WTC11 (cell line): ENCODE measurements at places on chromosomes 3 and 15. TPM values are rescaled to one million over a fixed set of nuclear protein-coding genes. Genes with fewer than 3 reads are reported as not detected.

The POC1A gene
- total RNA-seq: 31.3 to 36.2 TPM (median 34.9 TPM) in 3 replicates

The CRABP1 gene
- total RNA-seq: 374 to 444 TPM (median 377 TPM) in 3 replicates

The SLCO2A1 gene
- 2.3 to 3.3 TPM (median 3.3 TPM) in 3 replicates for total RNA-seq

DNA sequence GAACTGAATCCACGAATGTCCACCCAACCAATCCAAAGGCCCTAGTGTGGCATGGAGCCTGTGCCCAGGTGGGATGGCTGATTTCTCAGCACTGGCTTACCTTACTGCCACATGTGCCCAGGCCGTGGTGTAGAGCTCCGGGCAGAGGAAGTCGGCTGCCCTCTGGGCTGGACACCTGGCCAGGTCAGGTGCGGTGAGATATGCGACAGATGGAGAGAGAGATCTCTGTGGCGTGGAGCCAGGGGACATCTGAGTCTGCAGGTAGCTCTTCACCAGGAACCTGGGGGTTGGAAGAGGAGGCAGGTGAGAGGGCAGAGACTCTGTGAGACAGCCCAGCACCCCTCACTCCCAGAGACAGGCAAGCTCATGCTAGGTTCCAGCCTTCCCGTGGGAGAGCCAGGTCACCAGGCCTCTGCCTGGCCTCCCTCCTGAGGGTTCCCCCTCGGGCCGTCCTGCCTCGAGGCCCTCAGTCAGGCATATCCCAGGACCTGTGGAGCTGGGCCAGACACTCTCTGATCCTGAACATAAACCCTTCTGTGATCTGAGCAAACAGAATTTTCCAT is 12.6 kb downstream of the ACOX2 start:
- peaks cover 44% of the 10 kb centered on the region for H3K4me1 ChIP-seq
- no peak for DNase-seq
- H3K36me3 ChIP-seq: no peaks in the 10 kb centered on the region
- H3K27me3 ChIP-seq: no peaks in the 10 kb centered on the region; the same call in 1 of the 2 replicates
- H3K27ac ChIP-seq: no peak overlapping the region
- no peak overlapping the region for H3K4me3 ChIP-seq

DNA sequence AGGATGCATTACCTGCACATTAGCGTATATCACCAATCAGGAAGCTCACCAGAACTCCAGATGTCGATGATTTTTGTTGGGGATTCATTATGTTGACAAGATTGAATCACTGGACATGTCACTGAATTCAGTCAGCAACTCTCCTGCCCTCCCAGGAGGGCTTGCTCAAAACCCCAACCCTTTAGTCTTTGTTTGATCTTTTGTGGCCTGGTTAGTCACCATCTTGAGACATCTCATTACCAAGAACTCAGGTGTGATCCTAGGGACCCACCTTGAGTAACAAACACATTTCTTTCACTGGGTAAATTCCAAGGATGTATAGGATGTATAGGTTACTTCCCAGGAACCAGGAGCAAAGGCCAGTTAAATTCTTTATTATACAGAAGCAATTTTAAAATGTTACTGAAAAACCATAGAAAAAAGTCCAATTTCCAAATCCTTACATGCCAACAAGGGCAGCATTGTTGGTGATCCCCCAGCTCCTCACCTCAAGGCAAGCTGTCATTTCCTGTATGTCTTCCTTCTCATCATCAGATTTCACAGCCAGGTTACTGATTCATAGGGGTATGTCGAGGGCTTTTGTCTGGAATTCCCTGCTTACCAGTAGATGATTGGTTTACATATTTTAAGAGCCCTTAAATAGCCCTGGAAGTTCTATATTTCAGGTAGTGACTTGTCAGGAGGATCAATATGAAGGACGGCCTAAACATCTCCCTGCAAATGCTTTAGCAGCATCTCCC is 11.7 kb downstream of the SNRPN start:
- H3K27ac ChIP-seq: peak overlapping the region; percentile 55; the same call in 1 of the 2 replicates
- H3K4me1 ChIP-seq: peaks cover 43% of the 10 kb centered on the region
- DNase-seq: no peak
- no peak overlapping the region for H3K4me3 ChIP-seq

- H3K4me1 ChIP-seq: peaks cover 55% of the 10 kb centered on the region
- H3K27ac ChIP-seq: peak overlapping the region; percentile 73
- DNase-seq: peak; percentile 40
- H3K4me3 ChIP-seq: no peak overlapping the region
- H3K27me3 ChIP-seq: no peaks in the 10 kb centered on the region
Observed at GRCh38 chr3:11600501-11601282, 43.0 kb downstream of the VGLL4 start.

- no peak overlapping the region for H3K27ac ChIP-seq
- H3K27me3 ChIP-seq: no peaks in the 10 kb centered on the region
- H3K4me3 ChIP-seq: no peak overlapping the region
Observed at GRCh38 chr15:42151736-42152135, 4.7 kb downstream of the PLA2G4F start.

DNA sequence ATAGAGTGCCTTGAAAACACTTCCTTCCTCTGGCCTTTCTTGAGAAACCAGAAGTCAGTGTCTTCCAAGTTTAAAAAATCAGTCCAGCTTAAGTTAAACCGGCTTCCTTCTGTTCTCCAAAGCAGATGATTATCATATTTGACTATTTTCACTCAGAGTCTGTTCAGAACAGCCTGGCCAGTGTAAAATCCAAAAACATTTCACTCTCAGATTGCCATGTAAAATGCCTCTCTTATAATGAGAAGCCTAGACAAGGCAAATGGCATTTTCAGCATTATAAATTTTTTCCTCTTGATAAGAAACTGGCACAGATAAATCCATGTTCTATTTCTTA is 193.5 kb downstream of the TNIK start:
- no peak overlapping the region for H3K27ac ChIP-seq
- H3K4me1 ChIP-seq: peaks cover 62% of the 10 kb centered on the region
- no peaks in the 10 kb centered on the region for H3K36me3 ChIP-seq
- DNase-seq: no peak

DNA sequence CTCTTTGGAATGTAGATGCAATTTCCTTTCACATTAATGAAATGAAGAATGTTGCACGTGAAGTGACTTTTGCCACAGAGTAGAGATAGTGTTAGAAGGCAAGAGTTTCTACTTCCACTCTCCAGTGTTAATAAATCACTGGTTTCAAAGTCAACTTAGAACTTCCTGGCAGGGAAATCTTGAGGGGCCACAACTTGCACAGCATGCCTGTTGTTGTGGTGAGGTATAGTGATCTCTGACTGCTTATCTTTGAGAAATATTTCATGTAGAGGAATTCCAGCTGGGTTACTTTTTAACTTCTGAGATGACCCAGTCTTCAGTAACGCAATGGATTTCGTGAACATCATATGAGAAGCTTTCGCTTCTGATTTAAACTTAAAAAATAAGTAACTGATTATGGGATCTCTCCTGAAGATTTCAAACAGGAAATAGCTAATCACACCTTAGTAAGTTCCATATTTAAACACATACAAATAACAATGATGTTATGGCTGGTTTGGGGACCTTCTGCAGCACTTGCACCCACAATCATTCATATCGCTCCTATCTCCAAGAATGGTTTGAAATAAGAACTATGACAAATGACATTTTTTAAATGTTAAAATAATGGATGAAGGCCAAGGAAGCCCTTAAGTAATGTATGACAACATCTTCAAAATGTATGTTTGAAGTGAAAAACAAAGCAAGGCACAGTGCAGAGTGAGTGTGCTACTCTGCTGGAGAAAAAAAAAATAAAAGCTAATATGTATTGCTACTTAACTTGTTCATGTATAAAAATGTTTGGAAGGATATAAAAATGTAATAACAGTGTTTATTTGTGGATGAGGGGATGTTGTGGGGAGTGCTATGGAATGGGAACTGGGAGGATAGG is 726.5 kb upstream of the NECTIN3 start:
- no peak for DNase-seq
- no peaks in the 10 kb centered on the region for H3K27me3 ChIP-seq
- H3K36me3 ChIP-seq: no peaks in the 10 kb centered on the region
- no peaks in the 10 kb centered on the region for H3K4me1 ChIP-seq
- no peak overlapping the region for H3K4me3 ChIP-seq
- H3K27ac ChIP-seq: no peak overlapping the region

- H3K4me3 ChIP-seq: no peak overlapping the region
- H3K4me1 ChIP-seq: no peaks in the 10 kb centered on the region
- H3K36me3 ChIP-seq: no peaks in the 10 kb centered on the region
- H3K27ac ChIP-seq: no peak overlapping the region
- no peaks in the 10 kb centered on the region for H3K27me3 ChIP-seq
Observed at GRCh38 chr15:39078026-39078425, 502.9 kb upstream of the THBS1 start.

DNA sequence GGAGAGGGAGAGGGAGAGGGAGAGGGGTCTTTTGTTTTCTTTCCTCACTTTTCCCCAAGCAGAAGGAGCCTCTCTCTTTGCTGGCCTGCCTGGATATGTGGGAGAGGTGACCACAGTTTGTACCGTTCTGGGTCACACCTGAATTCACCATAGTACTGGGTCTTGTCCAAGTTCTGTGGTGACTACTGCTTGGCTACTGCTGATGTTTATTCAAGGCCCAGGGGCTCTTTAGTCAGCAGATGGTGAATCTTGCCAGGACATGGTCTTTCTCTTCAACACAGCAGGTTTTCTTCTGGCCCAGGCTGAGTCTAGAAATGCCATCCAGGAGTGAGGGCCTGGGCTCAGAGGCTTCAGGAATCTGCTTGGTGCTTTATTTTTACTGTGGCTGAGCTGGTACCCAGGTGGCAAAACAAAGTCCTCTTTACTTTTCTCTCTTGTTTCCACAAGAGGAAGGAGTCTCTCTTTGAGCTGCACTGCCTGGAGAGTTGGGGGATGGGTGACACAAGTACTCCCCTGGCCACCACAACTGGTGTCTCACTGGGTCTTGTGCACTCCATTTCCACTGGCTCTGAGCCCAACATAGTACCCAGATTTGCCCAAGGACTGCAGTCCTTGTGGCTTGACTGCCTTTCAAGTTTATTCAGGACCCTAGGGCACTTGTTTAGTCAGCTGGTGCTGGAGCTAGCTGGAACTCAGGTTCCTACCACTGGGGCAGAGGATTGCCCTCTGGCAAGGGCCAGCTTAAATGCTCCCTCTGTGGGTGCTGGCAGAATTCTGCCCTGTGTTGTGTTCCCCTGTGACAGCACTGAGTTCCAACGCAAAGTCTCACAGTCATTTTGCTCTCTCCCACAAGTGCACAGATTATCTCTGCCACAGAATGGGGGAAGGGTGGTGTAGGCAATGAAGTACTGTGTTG is 16.8 kb upstream of the CCNDBP1 start:
- no peak overlapping the region for H3K4me3 ChIP-seq
- H3K27me3 ChIP-seq: no peaks in the 10 kb centered on the region
- no peak for DNase-seq
- peaks cover 10% of the 10 kb centered on the region for H3K4me1 ChIP-seq

DNA sequence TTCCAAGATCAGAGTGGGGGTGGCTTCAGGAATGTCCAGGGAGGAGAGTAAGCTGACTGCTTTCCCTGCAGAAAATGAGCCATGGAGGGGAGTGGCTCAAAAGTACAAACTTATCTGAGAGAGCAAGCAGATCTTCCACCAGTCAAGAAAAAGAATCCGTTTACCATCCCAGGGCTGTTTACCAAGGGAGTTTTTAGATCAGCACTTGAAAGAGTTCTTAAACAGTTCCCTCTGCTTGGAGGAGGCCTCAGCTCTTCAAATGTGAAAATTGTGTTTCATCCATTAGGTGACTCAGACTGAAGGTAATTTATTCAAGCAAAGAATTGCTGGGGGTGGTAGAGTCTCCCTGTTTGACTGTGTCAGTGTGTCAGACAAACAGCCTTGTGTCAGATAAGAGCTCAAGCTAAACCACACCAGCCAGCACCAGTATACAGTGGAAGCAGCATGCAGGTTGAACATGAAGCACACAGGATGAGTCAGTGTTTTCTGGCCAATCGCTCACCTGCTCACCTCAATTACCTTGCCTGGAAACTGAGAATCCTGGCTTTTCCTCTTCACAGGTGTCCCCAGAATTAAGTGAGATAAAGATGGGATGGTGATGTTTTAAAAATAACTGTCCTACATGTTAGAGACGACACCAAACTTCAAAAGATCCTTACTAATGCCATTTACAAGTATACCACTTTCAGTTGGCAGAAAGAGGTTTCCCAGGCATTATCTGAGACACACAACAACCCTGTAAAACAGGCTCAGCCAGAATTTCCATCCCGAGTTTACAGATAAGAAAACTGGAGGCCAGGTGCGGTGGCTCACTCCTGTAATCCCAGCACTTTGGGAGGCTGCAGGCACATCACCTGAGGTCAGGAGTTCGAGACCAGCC is 21.7 kb downstream of the SH3BP5 start:
- DNase-seq: no peak
- peak overlapping the region; percentile 86 for H3K27ac ChIP-seq
- no peak overlapping the region for H3K4me3 ChIP-seq
- H3K36me3 ChIP-seq: no peaks in the 10 kb centered on the region
- no peaks in the 10 kb centered on the region for H3K27me3 ChIP-seq

DNA sequence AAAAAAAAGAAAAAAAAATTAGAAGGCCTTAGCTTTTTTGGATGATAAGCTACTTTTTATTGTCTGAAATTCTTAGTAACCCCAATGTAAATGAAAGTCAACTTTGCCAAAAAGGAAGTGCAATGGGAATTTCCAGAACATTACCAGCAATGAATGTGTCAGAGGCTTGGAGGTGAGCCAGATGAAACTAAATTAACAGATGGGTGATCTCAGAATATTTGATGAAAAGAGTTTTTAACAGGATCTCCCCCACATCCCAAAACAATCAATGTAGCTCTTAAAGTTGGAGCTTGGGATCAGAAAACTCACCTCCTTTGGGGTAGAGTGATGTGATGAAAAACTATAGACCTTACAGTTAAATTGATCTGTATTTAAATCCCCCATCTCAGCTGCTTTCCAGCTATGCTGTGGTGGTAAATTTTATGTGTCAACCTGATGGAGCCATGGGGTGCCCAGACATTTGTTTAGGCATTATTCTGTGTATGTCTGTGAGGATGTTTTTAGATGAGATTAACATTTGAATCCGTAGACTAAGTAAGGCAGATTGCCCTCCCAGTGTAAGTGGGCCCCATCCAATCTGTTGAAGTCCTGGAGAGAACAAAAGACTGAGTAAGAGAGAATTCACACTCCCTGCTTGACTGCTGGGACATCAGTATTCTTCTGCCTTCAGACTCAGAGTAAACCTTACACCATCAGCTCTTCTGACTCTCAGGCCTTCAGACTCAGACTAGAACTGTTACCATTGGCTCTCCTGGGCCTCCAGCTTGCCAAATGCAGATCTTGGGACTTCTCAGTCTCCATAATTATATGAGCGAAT is 84.3 kb upstream of the TNFSF10 start:
- H3K36me3 ChIP-seq: peaks cover 18% of the 10 kb centered on the region
- peaks cover 22% of the 10 kb centered on the region for H3K4me1 ChIP-seq
- peak overlapping the region; percentile 60; the same call in 1 of the 2 replicates for H3K27ac ChIP-seq
- H3K4me3 ChIP-seq: no peak overlapping the region

- H3K4me3 ChIP-seq: no peak overlapping the region
- no peaks in the 10 kb centered on the region for H3K4me1 ChIP-seq
- no peaks in the 10 kb centered on the region for H3K36me3 ChIP-seq
- H3K27me3 ChIP-seq: peaks cover 5% of the 10 kb centered on the region; the same call in 1 of the 2 replicates
- no peak overlapping the region for H3K27ac ChIP-seq
Observed at GRCh38 chr3:140062461-140062860, 127.5 kb downstream of the CLSTN2 start.

GRCh38 chr3:190867071-190867470 is 4.6 kb upstream of the GMNC start:
- H3K4me3 ChIP-seq: no peak overlapping the region
- H3K36me3 ChIP-seq: no peaks in the 10 kb centered on the region
- no peak overlapping the region for H3K27ac ChIP-seq
- H3K27me3 ChIP-seq: peaks cover 31% of the 10 kb centered on the region
- no peak for DNase-seq
- H3K4me1 ChIP-seq: peaks cover 4% of the 10 kb centered on the region

- no peaks in the 10 kb centered on the region for H3K27me3 ChIP-seq
- no peak overlapping the region for H3K4me3 ChIP-seq
- no peak for DNase-seq
Observed at GRCh38 chr15:85704720-85705429, 89.8 kb downstream of the KLHL25 start.
